ENCODE measurements at places on chromosomes 4 and X. TPM values are rescaled to one million over a fixed set of nuclear protein-coding genes. Genes with fewer than 3 reads are reported as not detected.

TLR3 gene
- 8.0 TPM for total RNA-seq

HAUS7 gene
- 38.6 TPM for total RNA-seq

PABPC1L2B gene
- total RNA-seq = not detected

ELF4 gene
- total RNA-seq = 24.2 TPM

TCEAL9 gene
- 36.9 TPM for total RNA-seq

RBMXL3 gene
- not detected for total RNA-seq

- peak overlapping the region; percentile 87 for H3K27ac ChIP-seq
- no peaks in the 10 kb centered on the region for H3K36me3 ChIP-seq
- peaks cover 19% of the 10 kb centered on the region for H3K4me1 ChIP-seq
- DNase-seq = peak; percentile 11
- no peak overlapping the region for H3K4me3 ChIP-seq
Observed at GRCh38 chr4:99447079-99447478, 11.9 kb upstream of the ADH7 start.

DNA sequence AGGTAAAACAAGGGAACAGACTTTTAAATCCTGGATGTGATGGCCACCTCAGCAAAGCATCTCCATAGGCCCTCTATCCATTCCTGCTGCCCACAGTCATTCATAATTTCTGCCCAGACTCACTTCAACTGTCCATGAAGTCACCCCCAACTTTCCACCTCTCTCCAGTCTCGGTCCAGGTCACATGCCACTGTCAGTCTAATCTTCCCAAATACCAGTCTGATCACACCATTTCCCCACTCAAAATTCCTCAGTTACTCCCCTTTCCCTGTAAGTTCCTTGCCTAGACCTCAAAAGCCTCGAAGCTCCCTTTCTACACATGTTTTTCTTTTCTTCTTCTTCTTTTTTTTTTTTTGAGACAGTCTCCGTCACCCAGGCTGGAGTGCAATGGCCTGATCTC is 51.2 kb upstream of the HOPX start:
- no peaks in the 10 kb centered on the region for H3K36me3 ChIP-seq
- no peak overlapping the region for H3K4me3 ChIP-seq
- no peaks in the 10 kb centered on the region for H3K27me3 ChIP-seq
- no peak for DNase-seq
- H3K4me1 ChIP-seq = no peaks in the 10 kb centered on the region
- no peak overlapping the region for H3K27ac ChIP-seq

GRCh38 chr4:182143822-182144625 is 99.2 kb upstream of the TENM3 start:
- no peak overlapping the region for H3K27ac ChIP-seq
- peaks cover 18% of the 10 kb centered on the region for H3K36me3 ChIP-seq
- H3K4me1 ChIP-seq = peaks cover 8% of the 10 kb centered on the region
- no peaks in the 10 kb centered on the region for H3K27me3 ChIP-seq
- H3K4me3 ChIP-seq = peak overlapping the region; percentile 92

DNA sequence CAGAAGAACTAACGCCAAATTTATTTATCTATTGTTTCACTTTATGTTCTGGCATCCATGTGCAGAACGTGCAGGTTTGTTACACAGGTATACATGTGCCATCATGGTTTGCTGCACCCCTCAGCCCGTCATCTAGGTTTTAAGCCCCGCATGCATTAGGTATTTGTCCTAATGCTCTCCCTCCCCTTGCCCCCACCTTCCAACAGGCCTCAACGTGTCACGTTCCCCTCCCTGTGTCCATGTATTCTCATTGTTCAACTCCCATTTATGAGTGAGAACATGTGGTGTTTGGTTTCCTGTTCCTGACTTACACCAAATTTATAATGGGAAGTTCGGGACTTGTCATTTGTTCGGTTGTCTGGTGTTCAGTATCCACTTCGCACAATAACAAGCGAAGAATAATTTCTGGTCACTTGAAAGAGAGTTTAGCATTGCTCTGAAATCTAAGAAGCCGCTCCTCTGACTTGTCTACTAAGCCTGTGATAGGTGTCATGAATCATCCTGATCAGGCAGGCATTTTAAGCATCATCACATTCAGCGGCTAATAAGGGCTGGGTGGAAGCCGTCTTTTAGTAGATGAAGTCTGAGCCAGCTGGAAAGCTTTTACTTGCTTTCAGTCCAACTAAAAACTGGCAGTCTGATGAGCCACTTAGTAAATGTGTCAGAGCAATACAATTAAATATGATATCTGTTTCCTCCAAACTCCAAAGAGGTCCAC is 1065.7 kb upstream of the PABPC4L start:
- H3K4me1 ChIP-seq = no peaks in the 10 kb centered on the region
- no peak overlapping the region for H3K27ac ChIP-seq
- H3K36me3 ChIP-seq = no peaks in the 10 kb centered on the region
- H3K4me3 ChIP-seq = no peak overlapping the region
- DNase-seq = no peak

DNA sequence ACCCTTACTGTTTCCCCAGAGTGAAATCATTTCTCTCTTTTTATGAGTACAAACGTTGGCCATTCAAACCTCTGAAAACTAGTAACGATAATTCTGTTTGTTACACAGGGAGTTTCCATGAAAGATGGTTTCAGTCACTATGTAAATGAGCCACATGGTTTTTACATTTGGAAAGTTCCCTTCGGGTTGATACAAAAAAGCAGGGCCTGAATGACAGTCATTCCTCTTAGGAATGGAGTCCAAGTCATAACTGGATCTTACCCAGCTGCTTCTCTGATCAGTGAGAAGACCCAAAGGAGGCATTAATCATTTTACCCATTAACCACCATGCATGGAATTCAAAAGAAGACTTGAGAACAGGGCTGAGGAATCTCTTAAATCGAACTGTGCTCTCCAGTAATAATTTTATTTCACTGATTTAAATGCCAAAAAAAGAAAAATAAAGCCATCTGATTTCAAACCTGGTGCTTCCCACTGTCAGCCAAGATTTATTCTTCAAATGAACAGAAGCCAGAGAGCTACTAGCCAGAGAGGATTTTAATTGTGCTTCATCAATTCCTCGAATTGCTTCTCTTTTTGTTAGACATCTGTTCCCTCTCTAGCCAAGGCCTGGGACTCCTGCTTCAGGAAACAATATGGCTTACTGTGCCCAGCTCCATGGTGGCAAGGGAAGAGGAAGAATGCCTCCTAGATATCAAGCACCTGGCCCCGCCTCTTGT is 3.2 kb downstream of the SOWAHB start:
- peaks cover 29% of the 10 kb centered on the region for H3K4me1 ChIP-seq
- peaks cover 11% of the 10 kb centered on the region for H3K27me3 ChIP-seq
- no peak for DNase-seq
- no peak overlapping the region for H3K27ac ChIP-seq

- no peaks in the 10 kb centered on the region for H3K27me3 ChIP-seq
- H3K4me1 ChIP-seq = no peaks in the 10 kb centered on the region
- no peak for DNase-seq
Observed at GRCh38 chr4:182906786-182907185, 10.4 kb downstream of the DCTD start.

DNA sequence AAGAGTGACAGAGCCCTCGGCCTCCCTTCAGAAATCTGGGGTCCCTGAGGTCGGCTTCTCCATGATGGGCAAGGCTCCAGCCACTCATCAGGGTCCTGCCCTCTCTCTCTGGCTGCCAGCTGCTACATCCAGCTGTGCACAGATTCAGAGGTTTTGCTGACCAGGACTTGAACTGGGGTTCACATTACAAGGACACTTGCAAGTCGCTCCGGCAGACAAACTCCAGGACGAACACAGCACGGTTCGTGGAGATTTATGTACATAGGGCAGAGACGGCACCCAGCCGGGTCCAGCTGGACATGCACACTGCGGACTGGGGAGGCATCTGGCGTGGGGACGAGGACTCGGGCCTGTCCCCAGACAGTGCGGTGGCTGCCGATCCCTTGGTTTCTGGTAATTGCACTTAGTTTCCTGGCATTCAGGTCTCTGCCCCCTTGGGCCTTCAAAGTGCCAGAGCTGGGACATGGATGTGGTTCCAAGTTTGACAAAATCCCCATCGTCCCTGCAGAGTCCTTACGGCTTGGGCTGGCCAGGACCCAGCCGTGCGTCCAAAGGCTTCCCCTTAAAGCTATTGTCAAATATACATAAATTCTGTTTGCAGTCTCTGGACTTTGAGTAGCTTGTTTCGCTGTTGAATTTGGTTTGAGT is 6.2 kb upstream of the C4orf50 start:
- no peak overlapping the region for H3K27ac ChIP-seq
- H3K4me1 ChIP-seq = no peaks in the 10 kb centered on the region
- H3K27me3 ChIP-seq = peaks cover 30% of the 10 kb centered on the region
- H3K4me3 ChIP-seq = no peak overlapping the region

DNA sequence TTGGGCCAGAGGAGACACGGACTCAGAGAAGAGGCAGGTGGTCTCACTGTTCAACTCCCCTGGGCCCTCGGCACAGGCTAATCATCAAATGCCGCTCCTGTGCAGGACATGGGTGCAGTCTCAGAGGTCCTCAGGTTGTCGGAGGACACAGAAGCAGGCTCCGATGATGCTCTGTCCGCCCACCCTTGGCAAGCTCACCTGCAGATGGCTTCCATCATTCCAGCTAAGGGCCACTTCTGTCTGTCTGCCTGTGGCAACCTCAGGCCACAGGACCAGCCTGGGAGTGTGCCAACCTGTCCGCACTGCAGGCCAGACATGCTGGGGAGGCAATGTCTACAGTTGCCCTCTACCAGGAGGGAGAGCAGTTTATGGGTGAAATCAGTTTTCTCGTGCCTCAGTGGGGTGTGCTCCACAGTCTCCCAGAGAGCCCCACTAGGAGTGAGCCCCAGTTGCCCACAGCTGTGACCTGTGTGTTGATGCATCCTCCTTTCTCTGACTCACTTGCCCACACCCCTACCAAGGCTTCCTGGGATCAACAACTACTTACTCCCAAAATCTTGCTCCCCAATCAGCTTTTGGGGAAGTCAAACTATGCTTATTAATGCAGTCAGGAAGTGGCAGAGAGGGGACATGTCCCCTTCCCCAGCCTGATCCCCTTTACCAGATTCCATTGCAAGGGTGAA is 55.9 kb downstream of the HTRA3 start:
- DNase-seq = no peak
- peaks cover 25% of the 10 kb centered on the region for H3K27me3 ChIP-seq
- H3K4me3 ChIP-seq = no peak overlapping the region

DNA sequence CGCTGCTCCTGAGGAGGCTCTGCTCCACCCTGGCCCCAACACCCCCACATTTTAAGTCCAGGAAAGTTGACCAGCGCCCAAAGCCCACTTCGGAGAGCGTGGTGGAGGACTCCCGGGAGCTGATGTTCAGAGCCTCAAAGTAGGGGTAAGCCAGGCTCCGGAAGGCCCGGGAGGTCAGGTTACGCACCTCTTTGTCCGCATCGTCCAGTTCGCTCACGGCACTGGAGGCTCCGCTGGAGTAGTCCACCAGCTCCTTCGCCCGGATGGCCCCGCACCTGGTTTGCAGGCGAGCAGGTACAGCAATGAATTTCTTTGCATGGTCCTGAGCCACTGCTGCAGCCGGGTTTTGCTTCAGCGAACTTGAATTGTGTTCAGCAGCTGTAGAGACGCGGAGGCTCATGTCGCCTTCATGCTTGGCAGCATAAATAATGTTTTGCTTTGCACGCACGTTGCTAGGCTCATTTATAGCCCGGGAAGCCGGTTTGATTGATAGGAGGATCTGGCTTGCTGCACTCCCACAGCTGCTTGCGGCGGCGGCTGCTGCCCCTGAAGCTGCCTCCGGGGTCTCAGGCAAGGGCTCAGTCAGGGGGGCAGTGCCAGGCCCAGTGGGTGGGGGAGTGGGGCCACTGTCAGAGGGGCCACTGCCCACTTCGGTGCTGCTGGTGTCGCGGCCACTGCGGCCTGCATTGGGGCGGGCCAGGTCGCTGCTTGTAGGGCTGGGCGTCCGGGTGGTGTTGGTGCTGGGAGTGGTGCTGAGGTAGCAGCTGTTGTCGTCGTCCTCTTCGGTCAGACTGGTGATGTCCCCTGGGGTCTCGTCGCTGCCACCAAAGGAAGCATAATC is 4.8 kb downstream of the C4orf54 start:
- no peak for DNase-seq
- no peak overlapping the region for H3K27ac ChIP-seq
- no peaks in the 10 kb centered on the region for H3K36me3 ChIP-seq
- no peak overlapping the region for H3K4me3 ChIP-seq
- H3K4me1 ChIP-seq = peaks cover 7% of the 10 kb centered on the region

- H3K4me3 ChIP-seq = no peak overlapping the region
- no peak overlapping the region for H3K27ac ChIP-seq
- peaks cover 12% of the 10 kb centered on the region for H3K27me3 ChIP-seq
- no peaks in the 10 kb centered on the region for H3K4me1 ChIP-seq
Observed at GRCh38 chrX:74506317-74507115, 85.2 kb downstream of the SLC16A2 start.

DNA sequence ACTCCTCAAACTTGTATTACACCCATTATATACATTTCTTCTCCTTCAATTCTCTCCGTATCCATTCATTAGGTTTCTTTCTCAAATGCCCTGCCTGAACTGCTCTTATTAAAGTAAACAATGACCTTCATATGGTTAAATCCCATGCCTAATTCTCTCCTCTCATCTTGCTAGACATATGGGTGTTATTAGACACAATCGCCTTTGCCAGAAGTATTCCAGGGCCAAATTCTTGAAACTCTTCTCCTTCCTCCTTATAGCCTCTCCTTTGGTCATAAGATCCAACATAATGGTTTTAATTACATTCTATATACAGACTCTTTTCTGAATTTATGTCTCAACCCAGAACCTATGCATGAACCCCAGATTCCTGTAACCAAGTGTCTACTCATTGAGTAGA is 4.8 kb downstream of the ANXA10 start:
- H3K36me3 ChIP-seq = peaks cover 16% of the 10 kb centered on the region
- DNase-seq = no peak
- H3K4me1 ChIP-seq = peaks cover 31% of the 10 kb centered on the region
- H3K4me3 ChIP-seq = peak overlapping the region; percentile 3

GRCh38 chr4:76515975-76516843 is 81.2 kb downstream of the SHROOM3 start:
- H3K27ac ChIP-seq = no peak overlapping the region
- H3K36me3 ChIP-seq = peaks cover 5% of the 10 kb centered on the region

DNA sequence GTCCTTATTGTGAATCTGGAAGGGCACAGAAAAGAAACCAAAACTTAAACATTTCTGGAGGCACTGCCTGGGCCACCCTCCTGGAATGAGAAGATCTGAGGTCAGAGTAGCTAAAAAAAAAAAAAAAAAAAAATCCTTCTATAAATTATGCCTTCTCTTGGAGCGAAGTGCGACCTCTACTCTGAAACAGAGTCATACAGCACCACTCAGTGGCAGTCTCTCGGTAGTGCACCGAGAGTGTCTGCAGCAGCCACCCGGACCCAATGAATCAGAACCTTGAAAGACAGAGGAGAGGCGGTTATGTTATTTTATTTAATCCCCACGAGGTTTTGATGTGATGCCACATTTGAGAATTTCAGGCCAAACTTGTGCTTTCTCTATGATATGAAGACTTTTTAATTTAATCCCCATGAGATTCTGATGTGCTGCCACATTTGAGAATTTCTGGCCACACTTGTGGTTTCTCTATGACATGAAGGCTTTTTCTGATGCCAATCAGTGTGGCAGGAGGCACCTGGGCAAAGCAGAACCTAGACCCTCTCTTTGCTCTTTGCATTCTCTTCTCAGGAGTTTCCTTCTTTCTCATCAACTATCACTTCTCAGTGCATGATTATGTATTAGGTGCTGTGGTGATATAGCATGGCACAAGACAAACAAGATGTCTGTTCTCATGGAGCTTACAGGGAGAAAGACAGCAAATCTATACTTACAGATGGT is 5.6 kb upstream of the CT47C1 start:
- peaks cover 17% of the 10 kb centered on the region for H3K27me3 ChIP-seq
- no peaks in the 10 kb centered on the region for H3K36me3 ChIP-seq
- no peaks in the 10 kb centered on the region for H3K4me1 ChIP-seq
- no peak overlapping the region for H3K4me3 ChIP-seq
